ENCODE measurements at places on chromosomes 5 and 9.

- DNase-seq: no peak
Observed at GRCh38 chr5:2263763-2264162, 381.0 kb upstream of the IRX4 start.

- DNase-seq: no peak
Observed at GRCh38 chr9:134381272-134381661, 55.0 kb downstream of the RXRA start.

GRCh38 chr9:79799691-79800335 lies 228.0 kb downstream of the TLE4 start:
- no peak for DNase-seq

- DNase-seq: no peak
Observed at GRCh38 chr5:39970117-39970798, 545.5 kb upstream of the DAB2 start.

- DNase-seq: no peak
Observed at GRCh38 chr5:61582205-61582820, 250.3 kb downstream of the ZSWIM6 start.

GRCh38 chr9:105445203-105445881 lies 2.5 kb upstream of the FSD1L start:
- DNase-seq: no peak

DNA sequence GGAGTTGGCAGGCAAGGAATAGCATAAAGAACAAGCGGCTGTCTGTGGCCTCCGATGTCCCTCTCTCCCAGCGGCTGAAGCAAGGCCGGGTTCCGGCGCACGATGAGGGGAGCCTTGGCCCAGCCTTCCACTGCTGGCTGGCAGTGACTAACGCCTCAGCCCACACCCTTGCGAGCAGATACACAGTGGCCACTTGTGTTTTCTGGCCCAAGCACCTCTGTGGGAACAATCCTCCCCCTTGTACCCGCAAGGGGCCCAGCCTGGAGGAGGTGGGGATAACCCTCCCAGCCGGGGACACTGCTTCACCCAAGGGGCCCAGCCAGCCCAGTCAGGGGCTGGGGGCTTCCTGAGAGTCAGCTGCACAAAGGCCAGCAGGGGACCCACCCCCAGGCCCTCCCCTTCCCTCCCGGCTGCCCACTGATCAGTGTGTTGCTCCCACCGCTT lies 23.2 kb downstream of the STK10 start:
- DNase-seq: no peak

- DNase-seq: no peak
Observed at GRCh38 chr5:90690307-90690706, 131.7 kb downstream of the ADGRV1 start.

GRCh38 chr5:21661184-21661583 lies 1192.0 kb downstream of the CDH12 start:
- DNase-seq: no peak

DNA sequence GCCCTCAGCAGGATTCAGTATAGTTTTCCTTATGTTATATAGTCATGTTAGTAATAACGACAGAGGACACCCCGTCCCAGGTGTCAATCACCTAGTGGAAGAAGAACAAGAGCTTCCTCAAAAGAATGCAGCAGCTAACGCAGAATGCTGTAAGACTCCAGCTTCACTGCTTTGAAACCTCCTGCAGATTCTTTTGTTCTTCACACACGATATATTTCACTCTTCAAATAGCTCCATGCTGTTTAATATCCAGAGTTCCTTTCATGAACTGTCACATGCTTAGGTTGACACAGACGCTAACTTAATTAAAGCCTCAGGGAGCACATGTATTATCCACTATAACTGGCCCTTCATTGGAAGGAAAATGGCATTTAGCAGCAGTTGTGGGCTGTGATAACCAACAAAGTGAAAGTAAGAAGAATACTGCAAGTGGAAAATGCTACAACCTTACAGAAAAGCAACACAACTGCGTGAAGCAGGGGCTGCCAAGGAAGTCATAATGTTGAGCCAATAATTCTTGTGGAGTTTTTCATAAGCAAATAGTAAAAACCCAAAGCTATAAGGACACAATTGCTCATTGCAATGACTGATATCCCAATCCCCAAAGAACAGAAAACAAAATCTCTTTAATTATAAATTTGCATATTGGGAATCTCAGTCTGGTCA lies 387.5 kb downstream of the PLK2 start:
- DNase-seq: no peak

GRCh38 chr5:135156715-135157404 lies 122.8 kb upstream of the PITX1 start:
- no peak for DNase-seq

DNA sequence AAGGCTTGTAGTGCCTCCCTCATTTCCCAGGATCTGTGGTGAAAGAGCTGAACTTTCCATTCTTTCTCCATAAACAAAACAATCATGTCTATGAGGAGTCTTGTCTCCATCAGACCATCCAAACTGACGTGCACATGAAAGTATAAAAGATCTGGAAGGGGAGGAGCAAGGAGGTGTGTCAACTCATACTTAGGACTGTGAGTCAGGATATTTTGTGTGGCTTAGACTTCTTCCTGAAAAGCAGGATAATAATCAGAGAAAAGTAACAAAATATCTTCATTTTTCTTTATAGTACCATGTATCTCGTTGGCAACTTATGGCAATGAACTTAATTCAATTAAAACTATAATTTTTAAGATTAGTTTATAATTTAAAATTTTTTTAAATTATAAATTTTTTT lies 96.0 kb upstream of the PRRC1 start:
- DNase-seq: no peak

Measured in NCI-H2171 (cell line).